Ovary (tissue), 10 donors: ENCODE measurements at places on chromosomes 12 and 14. TPM values are rescaled to one million over a fixed set of nuclear protein-coding genes. Genes with fewer than 3 reads are reported as not detected.
A peak's percentile ranks its signal among the peaks of the same experiment; 100 is the strongest.

Gene CACNA1C
- total RNA-seq, result 3.7 TPM

GRCh38 chr12:20097626-20098025, 270.7 kb upstream of the PDE3A start:
- DNase-seq, result no peak

DNA sequence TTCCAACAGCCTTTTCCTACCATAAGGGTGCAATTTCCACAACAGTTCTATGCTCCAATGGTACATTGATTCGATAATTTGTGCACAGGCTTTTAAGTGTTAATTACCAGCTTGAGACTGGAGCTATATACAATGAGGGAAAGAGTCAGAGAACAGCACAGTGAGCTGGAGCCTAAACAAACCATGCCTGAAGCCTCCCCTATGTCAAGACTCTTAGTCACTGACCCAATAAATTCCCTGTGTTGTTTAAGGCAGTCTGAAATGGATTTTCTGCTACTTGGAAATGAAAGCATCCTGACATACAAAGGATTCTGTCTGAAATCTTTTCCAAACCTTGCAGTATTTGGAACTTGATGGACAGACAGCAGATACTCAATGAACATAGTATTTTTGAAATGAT, 149.0 kb downstream of the EFCAB11 start:
- no peak for DNase-seq

DNA sequence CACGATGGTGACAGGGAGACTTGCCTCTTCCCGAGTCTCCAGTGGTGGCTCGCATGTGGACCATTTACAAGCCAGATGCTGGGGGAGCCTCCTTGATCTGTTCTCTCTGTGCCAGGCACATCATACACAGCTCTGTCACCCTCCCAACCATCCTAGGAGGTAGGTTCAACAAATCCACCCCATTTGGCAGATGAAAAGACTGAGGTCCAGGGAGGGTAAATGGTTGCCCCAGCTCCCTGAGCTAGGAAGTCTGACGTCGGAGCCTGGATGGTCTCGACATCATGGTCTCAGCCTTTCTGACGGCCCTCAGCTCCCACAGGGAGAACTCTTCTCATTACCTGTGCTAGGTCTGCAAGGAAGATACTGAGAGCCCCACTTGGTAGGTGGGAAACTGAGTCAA, 189.6 kb downstream of the RBM19 start:
- no peak for DNase-seq

Gene OR10A7
- not detected for total RNA-seq

DNA sequence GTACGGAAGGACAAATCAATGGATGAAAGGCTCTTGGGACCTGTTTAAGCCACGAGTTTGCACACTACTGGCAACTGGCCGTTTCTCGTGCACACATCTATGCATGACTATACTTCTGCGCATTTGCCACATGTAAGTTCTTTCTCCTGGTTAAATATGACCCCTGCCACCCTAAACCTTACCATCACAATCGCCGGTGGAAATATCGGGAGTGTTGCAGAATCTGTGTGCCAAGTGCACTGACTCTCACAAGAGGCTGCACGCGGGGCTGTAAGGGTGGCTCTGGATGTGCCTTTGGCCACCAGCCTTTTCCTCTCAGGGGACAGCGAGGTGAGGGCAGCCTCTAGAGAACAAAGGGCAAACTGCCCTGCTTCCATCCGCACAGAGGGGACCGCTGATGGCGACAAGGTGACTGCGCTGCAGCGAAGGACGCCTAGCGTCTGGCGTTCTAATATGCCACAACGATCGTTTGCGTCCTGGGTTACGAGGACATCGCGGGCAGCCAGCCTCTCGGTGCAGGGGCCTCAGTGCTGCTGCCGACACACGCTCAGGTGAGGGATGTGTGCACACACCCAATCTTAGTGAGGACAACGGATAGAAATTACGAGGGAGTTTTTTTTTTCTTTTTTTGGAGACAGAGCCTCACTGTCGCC, 232.2 kb downstream of the PCNX1 start:
- DNase-seq, result no peak

DNA sequence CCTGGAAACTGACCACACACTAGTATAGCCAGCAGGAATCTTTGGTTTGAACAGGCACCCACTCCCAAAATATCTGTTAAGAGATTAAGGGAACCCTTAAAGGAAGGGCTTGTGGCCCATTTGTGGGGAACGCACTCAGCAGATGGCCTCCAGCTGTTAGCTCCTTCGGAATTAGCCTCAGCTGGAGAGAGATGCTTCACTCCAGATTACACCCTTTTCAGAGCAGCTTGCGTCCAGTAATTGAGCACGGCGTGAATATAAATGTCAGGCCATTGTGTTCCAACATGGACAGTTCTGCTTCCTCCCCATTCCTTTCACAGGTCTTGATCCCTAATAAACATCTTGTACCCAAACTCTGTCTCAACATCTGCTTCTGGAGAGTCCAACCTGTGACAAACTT, 397.8 kb downstream of the SEC23A start:
- no peak for DNase-seq

DNA sequence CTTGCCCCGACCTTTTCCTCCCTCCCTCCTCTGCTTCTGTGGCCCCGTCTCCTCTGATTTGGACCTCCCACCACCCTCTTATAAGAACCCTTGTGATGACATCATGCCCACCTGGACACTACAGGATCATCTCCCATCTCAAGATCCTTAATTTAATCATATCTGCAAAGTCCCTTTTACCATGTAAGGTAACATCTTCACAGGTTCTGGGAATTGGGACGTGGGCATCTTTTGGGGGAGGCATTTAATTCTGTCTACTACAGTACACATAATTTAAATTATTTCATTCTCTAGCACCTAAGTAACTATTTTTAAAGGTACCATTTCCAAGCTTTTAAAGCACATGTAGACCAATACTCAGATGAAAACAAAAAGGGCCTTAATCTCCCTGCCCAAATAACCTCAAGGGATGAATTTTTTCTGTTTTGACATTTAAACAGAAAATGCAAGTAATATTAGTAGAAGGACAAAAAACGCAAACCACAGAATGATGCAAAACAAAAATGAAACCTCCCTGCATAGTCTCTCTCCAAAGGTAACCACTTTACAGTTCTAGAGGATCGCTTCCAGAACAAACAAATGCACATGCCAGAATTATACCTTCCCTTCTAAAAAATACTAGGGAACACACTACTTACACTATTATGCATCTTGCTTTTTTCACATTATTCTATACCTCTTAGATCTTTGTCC, 222.1 kb downstream of the AACS start:
- no peak for DNase-seq

DNA sequence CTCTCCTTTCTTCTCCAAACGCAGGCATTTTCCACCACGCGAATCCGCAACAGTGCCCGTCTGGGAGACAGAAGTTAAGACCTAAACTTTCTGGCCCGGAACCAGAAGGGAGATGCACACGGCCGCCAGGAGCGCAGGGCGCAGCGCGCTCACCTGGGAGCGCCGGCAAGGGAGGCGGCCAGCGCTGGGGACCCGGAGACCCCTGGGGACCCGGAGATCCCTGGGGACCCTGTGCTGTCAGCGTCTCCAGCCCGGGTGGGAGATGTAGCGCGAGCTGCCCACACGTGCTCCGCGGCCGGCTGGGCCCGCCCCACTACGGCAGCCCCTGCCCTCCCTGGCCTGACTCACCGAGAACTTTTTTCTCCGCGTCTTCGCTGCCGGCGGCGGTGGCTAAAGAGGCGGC, 620 bp downstream of the YBX3 start:
- DNase-seq, result peak; percentile 50

- no peak for DNase-seq
Observed at GRCh38 chr12:132698341-132698740, 11.0 kb downstream of the PXMP2 start.

GRCh38 chr12:31035226-31035625, 38.4 kb upstream of the DDX11 start:
- DNase-seq, result no peak

DNA sequence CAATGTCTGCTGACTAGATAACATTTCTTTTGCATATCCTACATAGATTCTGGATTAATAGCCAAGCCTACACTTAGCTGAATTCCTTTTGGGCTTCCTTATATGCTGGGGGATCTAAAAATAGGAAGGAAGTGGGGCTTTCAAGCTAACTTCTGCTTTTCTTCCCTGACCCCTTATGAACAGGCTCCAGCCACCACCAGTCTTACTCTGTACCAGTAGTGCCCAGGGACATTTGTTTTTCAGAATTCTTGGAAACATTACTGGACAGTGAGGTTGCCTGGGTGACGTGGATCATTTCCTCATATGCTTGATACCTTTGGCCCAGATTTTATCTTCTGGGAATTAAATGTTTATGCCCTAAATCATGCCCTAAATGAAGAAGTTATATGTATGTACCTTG, 55.9 kb upstream of the SRRM4 start:
- no peak for DNase-seq

DNA sequence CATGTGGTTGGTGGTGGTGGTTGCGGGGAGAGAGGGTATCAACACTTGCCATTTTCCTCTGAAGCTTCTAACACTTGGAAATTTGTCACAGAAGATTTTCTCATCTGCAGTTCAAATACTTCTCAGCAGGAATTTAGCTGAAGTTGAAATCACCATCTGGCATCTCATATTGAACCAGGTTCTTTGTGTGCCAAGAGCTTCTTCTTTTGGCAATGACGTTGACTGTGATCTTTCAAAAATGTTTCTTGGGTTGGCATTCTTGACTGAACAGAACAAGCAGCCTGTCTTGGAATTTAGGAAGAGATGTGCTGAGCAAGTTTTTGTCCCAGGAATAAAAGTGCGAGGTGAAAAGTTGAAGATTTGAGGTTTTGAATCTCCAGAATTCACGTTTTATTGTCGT, 8.7 kb upstream of the NIN start:
- DNase-seq, result no peak

Gene PRIMA1
- 2.3 TPM for total RNA-seq
